Progenitor cell of endocrine pancreas (in vitro differentiated cells): ENCODE measurements at places on chromosomes 7 and 10. TPM values are rescaled to one million over a fixed set of nuclear protein-coding genes. Genes with fewer than 3 reads are reported as not detected.

C10orf67 gene
- total RNA-seq = 0.38 TPM in 1 of 2 replicates, not detected in the other

PRPS1L1 gene
- total RNA-seq = not detected in 2 replicates

GRCh38 chr10:42961796-42962109 lies 115.1 kb upstream of the RET start:
- DNase-seq = no peak
- no peaks in the 10 kb centered on the region for H3K36me3 ChIP-seq
- H3K4me1 ChIP-seq = no peaks in the 10 kb centered on the region
- H3K27ac ChIP-seq = no peak overlapping the region
- no peak overlapping the region for H3K4me3 ChIP-seq

- peaks cover 11% of the 10 kb centered on the region for H3K4me1 ChIP-seq
- H3K4me3 ChIP-seq = peak overlapping the region; percentile 92
- peak overlapping the region; percentile 81 for H3K27ac ChIP-seq
- no peaks in the 10 kb centered on the region for H3K36me3 ChIP-seq
- H3K27me3 ChIP-seq = no peaks in the 10 kb centered on the region
Measured at GRCh38 chr7:99326408-99326782, 697 bp downstream of the ARPC1A start.

- no peak overlapping the region for H3K4me3 ChIP-seq
- no peak for DNase-seq
- no peak overlapping the region for H3K27ac ChIP-seq
- peaks cover 23% of the 10 kb centered on the region for H3K4me1 ChIP-seq
Measured at GRCh38 chr7:22372863-22373262, 15.9 kb upstream of the RAPGEF5 start.

DNA sequence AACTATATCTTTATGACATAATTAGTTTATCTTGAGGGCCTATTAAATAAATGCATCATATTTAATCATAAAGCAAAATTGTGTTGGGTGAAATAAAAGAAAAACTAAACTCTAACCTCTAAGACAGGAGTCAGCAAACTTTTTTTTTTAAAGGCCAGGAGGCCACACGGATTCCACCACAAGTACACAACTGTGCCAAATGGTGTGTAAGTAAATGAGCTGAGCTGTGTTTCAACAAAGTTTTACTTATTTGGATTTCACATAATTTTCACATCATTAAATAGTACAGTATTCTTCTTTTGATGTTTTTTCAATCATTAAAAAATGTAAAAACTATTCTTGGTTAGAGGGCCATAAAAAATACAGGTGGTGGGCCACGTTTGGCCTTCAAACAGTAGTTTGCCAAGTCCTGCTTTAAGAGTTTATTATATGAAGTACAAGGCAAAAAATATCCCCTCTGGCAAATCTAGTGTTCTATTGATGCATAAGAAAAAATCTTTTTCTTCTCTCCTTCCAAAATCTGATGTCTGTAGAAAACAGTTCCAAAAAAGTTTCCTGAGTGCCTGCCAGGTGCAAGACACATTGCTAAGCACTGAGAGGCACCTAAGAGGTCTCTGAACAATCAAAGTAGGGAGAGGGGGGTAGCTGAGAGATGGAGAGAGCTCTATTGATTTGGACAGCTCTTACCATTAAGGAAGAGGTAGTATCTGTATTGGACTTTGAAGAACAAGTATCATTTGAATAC lies 26.5 kb upstream of the SPOCK2 start:
- no peaks in the 10 kb centered on the region for H3K27me3 ChIP-seq
- H3K27ac ChIP-seq = peak overlapping the region; percentile 64
- DNase-seq = no peak
- H3K4me3 ChIP-seq = no peak overlapping the region
- H3K36me3 ChIP-seq = peaks cover 27% of the 10 kb centered on the region

DNA sequence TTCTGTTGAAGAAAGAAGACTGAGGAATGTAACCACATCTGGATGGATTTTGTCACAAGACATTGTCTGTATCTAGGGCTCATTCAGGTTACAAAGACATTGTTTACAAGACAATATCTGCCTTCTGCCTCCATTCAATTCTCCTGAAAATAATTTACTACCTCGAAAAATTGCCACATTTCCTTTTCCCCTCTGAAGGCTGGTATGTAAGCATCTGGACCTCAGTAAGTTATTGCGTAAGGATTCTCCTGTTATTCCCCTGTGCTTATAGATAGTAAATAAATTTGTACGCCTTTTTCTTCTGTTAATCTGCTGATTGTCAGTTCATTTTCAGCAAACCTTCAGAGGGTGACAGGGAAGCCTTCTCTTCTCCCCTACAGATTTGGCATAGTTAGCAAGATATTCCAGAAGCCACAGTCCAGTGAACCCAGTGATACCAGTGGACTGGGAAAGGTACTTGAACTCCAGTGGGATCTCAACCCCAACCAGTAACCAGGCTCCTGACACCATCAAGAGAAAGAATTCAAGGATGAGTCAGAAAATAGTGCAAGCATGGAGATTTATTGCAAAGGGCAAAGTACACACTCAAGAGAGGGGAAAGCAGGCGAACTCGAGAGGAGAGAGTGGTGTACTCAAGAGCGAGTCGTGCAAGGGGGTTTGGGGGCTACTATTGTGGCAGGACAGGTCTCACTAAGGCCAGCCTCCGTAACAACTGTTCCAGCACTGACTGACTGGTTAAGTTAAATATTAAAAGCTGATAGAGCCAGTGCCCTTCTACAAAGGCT lies 706.9 kb upstream of the GHITM start:
- peaks cover 1% of the 10 kb centered on the region for H3K36me3 ChIP-seq
- no peak for DNase-seq
- H3K27me3 ChIP-seq = no peaks in the 10 kb centered on the region
- peak overlapping the region; percentile 79 for H3K27ac ChIP-seq
- H3K4me3 ChIP-seq = no peak overlapping the region

DNA sequence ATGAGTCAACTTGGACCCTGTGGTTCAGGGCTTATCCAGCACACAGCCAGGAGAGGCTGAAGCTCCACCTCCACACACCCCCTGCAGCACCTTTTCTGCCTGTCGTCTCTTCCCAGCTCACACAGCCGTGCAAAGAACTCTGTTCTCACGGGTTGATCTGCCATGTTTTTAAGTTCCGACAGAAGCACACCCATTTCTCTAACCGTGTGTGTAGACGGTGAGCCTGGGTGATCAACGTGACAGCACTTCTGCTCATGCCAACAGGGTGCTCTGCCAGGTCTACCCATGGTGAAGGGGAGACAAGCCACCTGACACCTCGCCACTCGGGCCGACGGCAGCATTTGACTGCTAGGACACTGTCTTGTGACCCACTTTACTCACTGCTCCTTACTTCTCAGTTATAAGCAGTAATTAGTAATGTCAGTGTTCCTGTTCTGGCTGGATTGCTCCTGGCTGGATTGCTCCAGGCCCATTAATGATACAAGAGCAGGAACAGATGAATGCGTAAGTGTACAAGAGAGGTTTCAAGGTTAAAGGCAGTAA lies 90.5 kb downstream of the RNF216 start:
- H3K4me1 ChIP-seq = no peaks in the 10 kb centered on the region
- H3K4me3 ChIP-seq = no peak overlapping the region
- DNase-seq = no peak
- no peak overlapping the region for H3K27ac ChIP-seq
- peaks cover 5% of the 10 kb centered on the region for H3K36me3 ChIP-seq
- no peaks in the 10 kb centered on the region for H3K27me3 ChIP-seq
